ENCODE measurements at places on chromosomes 16 and 17.

GRCh38 chr17:18309202-18309601 is 5.6 kb downstream of the TOP3A start:
- DNase-seq: no peak

- no peak for DNase-seq
Observed at GRCh38 chr17:73069841-73070240, 22.6 kb downstream of the SLC39A11 start.

GRCh38 chr17:57092779-57093178 is 7.7 kb downstream of the AKAP1 start:
- DNase-seq: no peak

GRCh38 chr16:20300312-20301097 is 26.8 kb downstream of the GP2 start:
- no peak for DNase-seq

GRCh38 chr17:79136596-79136995 is 62.0 kb downstream of the ENGASE start:
- no peak for DNase-seq

DNA sequence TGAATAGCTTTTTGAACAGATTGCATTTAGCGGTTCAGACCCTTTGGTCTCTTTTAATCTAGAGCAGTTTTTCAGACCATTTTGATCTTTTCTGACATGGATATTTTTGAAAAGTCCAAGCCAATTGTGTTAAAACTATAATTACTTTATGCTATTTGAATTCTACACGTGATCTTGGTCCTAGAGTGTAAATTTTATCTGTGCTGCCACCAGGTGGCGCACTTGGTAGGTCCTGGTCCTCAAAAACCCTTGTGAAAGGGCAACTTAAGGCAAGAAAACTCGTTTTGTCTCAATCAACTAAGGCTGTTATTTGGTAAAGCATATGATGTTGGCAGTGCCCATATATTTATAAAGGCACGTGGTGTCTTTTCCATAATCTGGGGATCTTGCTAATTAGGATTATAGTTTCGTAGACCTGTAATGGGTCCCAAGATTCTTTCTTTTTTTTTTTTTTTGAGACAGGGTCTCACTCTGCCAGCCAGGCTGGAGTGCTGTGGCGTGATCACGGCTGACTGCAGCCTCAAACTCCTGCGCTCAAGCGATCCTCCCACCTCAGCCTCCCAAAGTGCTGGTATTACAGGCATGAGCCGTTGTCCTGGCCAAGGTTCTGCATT is 43.9 kb upstream of the TEX2 start:
- DNase-seq: peak; percentile 11

DNA sequence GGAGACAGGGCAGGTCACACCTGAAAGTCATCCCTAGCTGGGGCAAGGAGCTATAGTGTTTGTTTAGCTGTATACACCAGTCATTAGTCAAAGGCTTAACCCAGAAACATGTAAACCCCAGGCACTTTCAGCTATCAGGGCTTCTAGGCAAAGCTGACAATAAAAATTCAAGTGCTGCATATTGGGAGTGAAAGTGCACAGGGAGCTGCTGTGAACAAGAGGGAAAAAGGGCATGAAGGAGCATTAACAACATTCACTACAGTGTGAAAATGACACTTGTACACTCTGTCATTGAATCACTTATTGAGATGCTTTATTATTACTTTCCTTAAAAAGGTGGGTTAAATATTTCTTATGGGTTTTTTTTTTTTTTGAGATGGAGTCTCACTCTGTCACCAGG is 92.8 kb downstream of the HS3ST3B1 start:
- no peak for DNase-seq

DNA sequence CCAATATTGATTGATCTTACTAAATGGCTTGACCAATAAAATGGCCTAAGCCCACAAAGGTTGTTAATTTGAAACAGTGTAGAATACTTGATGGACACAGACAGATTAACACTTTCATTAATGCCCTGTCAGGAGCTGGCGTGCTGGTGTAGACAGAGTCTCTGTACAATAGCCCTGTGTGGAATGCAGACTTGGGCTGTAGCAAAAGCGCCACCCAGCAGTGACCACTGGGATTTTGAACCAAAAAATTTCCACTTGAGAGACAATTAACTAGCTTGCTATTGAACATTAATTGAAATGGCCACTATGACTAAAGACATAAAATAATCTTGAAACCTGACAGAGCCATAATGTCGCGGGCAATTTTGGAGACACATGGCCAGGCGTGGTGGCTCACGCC is 19.7 kb upstream of the GUCY2D start:
- DNase-seq: no peak

GRCh38 chr17:76333673-76334505 is 19.8 kb downstream of the PRPSAP1 start:
- no peak for DNase-seq

GRCh38 chr17:8220783-8221662 is 10.6 kb upstream of the AURKB start:
- peak; percentile 65 for DNase-seq

DNA sequence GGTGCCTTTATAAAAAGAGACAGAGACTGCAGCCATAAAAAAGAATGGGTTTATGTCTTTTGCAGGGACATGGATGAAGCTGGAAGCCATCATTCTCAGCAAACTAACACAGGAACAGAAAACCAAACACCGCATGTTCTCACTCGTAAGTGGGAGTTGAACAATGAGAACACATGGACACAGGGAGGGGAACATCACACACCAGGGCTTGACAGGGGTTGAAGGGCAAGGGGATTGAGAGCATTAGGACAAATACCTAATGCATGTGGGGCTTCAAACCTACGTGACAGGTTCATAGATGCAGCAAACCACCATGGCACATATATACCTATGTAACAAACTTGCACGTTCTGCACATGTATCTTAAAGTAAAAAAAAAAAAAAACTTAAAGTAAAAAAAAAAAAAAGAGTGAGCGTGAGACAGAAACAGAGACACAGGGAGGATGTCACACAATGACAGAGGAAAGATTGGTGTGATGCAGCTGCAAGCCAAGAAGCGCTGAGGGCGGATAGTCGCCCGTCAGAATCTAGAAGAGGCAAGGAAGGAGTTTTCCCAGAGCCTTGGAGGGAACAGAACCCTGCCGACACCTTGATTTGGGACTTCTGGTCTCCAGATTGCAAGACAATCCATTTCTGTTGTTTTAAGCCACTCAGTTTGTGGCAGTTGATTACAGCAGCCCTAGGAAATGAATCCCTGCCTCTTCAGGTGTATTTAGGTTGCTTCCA is 27.4 kb upstream of the TNS4 start:
- no peak for DNase-seq

DNA sequence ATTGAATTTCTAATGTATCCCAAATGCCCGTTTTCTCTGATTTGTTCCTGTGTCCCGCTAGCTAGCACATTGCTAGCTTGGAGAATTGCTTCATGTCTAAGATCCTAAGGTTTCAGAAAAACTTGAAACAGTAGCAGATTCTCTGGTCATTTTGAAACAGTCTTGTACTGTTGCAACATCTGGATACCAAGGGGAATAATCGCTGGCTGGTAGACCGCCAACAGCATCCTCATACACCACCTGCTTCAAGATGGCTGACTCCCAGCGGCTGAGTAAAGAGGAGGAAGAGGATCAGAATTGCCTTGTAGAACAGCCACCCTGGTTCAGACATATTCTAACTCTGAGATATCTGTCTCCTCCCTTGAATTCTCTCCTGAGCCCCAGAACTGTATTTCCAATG is 226.7 kb upstream of the ELAC2 start:
- no peak for DNase-seq

- DNase-seq: no peak
Observed at GRCh38 chr16:7124701-7125100, 207.9 kb upstream of the RBFOX1 start.

DNA sequence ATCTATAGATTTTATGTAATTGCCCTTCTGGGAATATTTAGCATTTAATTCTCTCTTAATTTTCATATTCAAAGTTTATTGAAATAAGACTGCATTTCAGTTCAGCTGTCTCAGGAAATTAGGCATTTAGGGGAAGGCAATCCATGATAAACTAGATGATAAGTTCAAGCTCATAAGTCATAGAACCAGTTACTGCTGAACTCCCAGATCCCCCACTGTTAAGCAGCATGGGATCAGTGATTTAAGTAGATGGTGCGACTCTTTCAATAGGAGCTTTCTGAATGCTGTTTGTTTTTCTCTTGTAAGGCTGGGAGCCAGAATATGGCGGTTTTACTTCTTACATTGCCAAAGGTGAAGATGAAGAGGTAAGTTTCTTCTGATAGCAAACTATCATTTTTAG is 23.8 kb downstream of the OGFOD1 start:
- DNase-seq: no peak

- no peak for DNase-seq
Observed at GRCh38 chr17:51702963-51703360, 442.6 kb downstream of the UTP18 start.

GRCh38 chr17:76147211-76148014 is 6.4 kb upstream of the FOXJ1 start:
- no peak for DNase-seq

- DNase-seq: no peak
Observed at GRCh38 chr16:27436065-27436464, 34.1 kb downstream of the IL21R start.

DNA sequence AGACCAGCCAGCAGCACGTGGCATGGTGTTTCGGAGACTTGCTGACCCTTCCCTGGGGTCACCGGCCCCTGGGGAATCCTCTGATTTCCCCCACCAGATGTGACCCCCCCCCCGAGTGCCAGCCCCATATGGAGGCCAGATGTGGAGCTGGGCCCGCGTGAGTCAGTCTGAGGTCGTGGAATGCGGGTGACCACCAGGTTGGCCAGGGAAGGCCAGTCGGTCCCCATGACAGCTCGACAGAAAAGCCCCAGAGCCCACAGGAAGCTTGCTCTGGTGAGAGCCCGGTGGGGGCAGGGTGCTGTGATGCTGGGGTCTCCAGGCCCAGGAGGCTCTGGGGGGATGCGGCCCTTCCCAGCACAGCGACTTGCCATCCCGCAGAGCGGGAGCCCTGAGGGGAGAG is 209.0 kb downstream of the NTN1 start:
- no peak for DNase-seq

DNA sequence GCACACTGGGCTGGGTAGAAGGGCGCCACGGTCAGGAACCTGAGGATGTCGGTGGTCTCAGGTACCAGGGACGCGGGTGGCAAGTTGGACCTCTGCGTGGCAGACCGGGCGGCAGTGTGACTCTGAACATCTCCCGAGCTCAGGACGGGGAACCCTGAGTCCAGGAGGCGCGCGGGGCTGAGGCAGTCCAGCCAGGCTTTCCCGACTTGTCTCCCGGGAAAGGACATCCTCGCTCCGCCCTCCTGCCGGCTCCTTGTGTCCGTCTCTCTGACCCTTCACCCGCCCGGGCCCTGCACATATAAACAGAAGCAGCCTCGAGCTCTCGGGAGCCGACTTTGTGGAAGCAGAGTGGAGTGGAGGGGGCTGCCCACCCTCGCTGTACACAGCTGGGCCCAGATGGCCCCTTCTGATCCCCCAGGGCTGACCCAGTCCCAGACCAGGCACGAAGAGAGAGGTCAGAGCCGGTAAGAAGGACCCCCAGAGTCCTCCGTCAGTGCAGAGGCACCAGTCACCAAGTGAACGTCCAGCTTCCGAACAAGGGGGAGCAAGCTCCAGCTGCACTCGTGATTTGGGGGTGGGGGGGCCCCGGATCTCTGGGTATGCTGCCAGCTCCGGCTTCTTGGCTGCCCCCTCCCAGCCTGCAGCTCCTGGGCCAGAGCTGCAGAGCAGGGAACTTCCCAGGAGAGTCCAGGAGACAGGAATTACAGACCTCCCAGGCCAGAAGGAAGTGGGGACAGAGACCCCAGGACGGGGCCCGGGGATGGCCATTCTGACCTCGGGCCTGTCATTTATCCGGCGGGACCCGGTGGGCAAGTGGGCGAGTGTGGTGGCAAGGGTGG is 8.5 kb upstream of the P2RX1 start:
- DNase-seq: no peak

DNA sequence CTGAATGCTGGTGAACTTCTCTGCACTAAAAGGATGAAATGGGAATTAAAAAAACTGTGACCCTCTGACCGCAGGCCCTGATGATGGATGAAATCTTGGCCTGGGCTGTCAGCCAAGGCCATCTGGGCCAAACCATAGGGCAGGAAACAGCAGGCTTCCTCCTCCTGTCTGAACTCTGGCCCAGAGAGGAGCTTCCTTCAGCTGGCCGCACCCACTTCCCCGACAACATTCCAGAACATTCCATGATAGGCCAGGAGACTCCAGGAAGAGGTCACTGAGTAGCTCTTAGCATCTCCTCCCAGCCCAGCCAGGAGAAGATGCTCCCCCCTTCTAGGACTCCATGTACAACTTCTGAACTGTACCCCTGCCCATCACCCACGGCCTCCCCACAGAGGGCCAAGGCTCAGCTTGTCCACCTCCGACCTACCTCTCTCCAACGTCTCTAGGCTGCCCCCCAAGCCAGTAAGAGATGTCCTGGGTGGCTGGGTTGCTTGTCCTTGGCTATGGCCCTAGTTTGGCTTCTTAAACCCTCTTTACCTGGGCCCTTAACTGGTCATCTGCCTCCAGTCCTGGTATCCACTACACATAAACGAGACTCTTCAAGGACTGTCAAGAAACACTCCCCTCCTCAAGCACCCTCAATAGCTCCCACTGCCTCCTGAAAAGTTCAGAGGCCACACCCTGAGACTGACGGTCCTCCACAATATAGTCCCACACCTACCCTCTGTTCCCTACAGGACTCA is 1.7 kb downstream of the RPH3AL start:
- no peak for DNase-seq

- no peak for DNase-seq
Observed at GRCh38 chr17:14873540-14873939, 391.6 kb downstream of the PMP22 start.

DNA sequence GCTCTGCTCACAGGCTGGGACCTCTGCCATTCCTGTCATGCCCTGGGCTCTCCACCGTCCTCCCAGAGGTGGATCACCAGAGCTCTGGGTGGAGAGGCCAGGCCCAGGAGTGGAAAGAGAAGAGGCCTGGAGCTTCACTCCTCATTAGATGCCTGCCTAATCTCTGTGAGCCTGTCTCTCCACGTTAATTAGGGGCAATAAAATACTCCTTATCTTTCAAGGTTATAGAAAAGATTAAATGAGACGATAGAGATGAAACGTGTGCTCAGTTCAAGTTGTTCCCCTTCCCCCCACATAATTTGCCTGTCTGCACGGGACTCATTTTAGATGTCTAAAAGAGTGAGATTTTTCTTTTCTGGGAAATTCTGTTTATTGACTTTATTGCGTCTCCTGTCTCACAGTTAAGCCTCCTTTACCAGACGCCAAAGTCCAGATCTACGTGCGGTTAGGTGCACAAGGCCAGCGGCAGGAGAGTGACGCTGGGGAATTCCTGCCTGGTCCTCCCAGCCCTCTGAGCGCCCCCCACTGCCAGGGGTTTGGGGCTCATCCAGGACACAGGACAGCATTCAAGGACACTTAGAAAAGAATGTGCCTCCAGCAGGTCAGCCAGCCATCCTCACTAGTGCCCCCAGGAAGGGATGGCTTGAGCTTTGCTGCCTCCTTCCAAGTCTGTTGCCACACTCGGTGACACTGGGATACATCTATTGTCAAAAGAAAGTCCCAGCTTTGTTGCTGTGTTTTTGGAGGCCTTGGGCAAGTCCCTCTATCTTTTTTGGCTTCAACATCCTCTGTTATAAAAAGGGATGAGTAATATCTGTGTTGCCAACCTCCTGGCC is 42.3 kb downstream of the TBX4 start:
- no peak for DNase-seq

Data from T-helper 22 cell (primary cell).